ENCODE measurements at places on chromosomes 13 and 19. TPM values are rescaled to one million over a fixed set of nuclear protein-coding genes. Genes with fewer than 3 reads are reported as not detected.

GRCh38 chr19:14347999-14348889 is 33.0 kb upstream of the ADGRE5 start:
- peaks cover 31% of the 10 kb centered on the region for H3K4me1 ChIP-seq
- peak overlapping the region; percentile 20 for H3K4me3 ChIP-seq
- no peaks in the 10 kb centered on the region for H3K36me3 ChIP-seq
- no peaks in the 10 kb centered on the region for H3K27me3 ChIP-seq

DNA sequence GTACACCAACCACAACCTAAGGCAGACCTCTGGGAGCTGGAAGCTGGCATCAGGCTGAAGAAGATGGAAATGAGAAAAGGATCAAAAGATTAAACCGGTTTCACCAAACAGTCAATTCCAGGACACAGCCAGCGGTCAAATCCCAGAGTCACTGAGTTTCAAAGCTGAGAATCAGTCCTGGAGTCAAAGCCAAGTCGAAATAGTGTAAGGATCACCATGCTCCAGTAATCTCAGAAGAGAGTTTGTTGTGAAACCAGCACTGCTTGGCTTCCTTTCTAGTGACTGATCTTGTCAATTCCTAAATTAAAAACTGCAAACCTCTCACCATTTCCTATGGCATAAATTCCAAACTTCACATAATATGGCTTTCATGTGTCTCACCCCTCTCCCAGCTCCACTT is 198.8 kb downstream of the GPC6 start:
- no peak overlapping the region for H3K4me3 ChIP-seq
- H3K4me1 ChIP-seq, result no peaks in the 10 kb centered on the region
- no peaks in the 10 kb centered on the region for H3K27me3 ChIP-seq
- H3K36me3 ChIP-seq, result no peaks in the 10 kb centered on the region
- DNase-seq, result no peak

DNA sequence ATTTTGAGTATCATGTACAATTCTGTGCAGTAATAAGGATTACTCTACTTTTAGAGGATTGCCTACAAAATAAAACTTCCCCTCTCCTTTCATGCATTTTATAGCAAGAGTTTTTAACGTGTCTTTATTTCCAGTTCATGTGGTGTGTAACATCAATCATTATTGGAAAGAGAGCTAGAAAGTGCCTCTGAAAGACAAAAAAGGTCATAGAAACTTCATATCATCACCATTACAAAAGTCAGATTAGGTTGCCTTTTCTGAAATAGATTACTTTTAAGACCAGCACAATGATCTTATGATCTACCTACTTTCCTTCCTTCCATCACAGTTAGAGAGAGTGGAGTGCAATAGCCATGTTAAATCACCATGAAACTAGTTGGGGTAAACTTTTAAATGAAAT is 12.6 kb downstream of the DACH1 start:
- H3K36me3 ChIP-seq, result no peaks in the 10 kb centered on the region
- no peak overlapping the region for H3K27ac ChIP-seq
- no peak for DNase-seq
- no peaks in the 10 kb centered on the region for H3K27me3 ChIP-seq
- H3K4me3 ChIP-seq, result no peak overlapping the region

DNA sequence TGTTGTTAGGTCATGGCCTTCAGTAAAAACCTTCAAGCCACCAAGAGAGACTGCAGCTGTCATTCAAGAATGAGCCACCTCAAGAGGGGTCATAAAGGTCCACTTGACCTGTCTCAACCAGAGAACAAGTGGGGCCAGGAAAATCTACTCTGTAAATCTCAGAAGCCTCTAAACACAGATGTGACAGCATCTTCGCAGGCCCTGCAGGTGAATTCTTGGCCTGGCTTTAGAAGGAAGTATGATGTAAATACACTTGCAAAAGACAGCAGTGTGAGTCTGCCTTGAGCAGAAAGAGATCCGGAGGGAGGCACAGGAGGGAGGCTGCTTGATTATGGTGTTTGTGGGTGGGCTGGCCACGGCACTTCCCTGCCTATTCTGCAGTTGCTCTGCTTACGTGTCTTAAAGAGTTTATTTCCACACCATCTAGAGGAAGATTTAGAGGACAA is 1082.9 kb downstream of the UQCRFS1 start:
- no peak overlapping the region for H3K4me3 ChIP-seq
- no peaks in the 10 kb centered on the region for H3K4me1 ChIP-seq
- H3K27me3 ChIP-seq, result no peaks in the 10 kb centered on the region
- no peaks in the 10 kb centered on the region for H3K36me3 ChIP-seq

DNA sequence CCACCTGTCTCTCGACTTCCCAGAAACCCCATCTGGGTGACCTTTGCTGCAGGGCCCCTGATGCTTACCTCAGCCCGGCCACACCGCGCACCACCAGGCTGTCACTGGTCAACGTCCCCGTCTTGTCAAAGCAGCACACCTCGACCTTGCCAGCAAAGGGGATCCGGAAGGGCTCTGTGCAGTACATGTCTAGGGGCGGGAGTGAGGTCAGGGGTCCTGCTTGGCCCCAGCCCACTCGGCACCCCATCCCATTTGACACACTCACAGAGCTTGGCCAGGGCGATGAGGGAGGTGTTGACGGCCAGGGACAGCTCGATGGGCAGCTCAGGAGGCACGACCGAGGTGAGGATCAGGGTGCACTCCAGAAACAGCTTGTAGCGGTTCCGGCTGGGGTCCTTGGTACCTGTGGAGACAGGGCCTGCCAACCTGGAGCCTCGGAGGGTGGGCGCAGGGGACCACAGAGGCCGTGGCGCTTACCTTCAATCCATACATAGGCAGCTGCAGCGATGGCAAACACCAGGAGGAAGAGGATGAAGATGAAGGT is 8.4 kb downstream of the ATP13A1 start:
- DNase-seq, result no peak
- peaks cover 96% of the 10 kb centered on the region for H3K36me3 ChIP-seq
- no peak overlapping the region for H3K4me3 ChIP-seq
- H3K27ac ChIP-seq, result no peak overlapping the region
- peaks cover 6% of the 10 kb centered on the region for H3K4me1 ChIP-seq

APC2 gene
- 0.20 TPM for total RNA-seq
